ENCODE measurements at places on chromosomes 3 and 15.

GRCh38 chr3:63562323-63562722 lies 90.2 kb upstream of the SNTN start:
- no peak for DNase-seq

DNA sequence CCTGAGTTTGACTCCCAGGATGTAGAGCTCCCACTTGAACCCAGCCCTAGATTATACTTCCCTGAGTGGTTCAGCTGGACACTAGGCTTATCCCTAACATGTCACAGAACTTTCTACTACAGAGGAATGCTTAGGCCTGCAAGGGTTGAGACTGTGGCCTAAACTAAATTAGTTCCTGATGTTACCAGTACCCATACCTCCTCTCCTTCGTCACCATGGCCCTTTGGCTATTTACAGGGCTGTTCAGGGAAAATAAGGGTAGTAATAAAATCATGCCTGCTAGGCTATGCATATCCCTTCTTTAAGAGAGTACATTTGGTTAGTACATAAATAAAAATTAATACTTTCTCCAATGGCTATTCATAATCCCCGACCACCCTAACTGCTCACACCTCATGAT lies 356.4 kb upstream of the RASGRP1 start:
- no peak for DNase-seq

DNA sequence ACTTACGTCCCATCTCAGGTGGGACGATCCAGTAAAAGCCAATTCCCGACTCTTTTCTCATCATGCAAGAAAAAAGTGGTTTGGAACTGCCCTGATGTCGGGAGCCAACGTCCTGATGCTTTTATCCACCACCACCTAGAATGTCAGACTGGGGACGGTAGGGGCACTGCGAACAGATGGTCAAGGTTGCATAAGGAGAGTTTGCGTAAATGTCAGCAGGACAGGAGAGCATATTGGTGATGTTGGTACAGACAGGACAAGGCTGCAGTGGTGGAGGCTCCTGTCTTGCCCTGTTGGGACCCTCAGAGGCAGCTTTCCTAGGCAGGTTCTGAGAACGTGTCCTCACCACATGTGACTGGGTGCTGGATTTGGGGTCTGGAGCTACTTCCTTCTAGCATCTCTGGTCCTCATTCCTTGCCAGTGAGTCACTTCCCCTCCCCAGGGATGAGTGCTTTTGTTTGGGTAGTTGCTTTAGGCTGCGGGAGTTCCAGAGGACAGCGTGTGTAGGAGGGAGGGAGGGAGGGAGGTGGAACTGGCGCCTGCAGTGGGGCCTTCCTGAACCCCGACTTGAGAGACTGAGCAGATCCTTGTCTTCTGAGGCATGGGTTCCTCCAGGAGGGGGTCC lies 21.0 kb downstream of the THSD4 start:
- DNase-seq, result no peak

DNA sequence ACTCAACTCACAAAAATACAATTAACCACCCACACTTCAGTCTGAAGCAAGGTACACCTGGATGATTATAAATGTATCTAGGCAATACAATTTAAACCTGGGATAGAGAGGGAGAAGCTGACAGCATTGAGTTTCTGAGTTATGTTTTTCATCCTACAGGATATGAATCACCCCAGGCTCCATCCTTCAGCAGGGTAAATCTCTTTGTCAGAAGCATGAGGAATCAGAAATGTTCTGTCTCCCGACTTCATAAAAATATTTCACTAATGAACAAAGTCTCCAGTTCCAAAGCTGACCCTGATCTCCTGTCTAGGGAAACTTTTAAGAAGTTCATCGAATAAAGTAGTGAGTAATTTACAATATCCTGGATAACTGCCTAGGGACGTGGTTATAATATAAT lies 25.5 kb upstream of the FRMD4B start:
- DNase-seq, result no peak

Measured in stimulated activated CD8-positive, alpha-beta memory T cell treated with anti-CD3 and anti-CD28 coated beads, Interleukin-4, amount 100 ng/mL, for 1 hour (primary cell).